ENCODE measurements at places on chromosomes 6 and 20.

DNA sequence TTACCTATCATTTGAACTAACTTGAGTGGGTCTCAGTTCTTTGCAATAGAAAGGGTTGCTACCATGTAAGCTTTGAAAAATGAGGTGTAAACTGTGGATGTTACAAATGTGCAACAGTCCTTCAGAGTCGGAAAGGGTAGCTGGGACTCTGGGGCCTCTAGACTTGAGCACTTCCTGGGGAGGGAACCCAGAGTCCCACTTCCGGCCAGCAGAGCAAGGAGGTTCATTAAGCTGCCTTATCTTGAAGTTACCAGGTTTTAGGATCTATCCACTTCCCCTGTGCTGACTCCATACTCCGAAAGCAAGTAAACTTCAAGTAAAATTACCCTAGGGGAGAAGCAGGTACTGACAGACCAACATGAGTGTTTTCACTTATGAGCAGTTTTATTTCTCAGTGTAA, 9.4 kb downstream of the TRIM10 start:
- no peak for DNase-seq

GRCh38 chr6:40778918-40779317, 191.8 kb upstream of the LRFN2 start:
- no peak for DNase-seq

DNA sequence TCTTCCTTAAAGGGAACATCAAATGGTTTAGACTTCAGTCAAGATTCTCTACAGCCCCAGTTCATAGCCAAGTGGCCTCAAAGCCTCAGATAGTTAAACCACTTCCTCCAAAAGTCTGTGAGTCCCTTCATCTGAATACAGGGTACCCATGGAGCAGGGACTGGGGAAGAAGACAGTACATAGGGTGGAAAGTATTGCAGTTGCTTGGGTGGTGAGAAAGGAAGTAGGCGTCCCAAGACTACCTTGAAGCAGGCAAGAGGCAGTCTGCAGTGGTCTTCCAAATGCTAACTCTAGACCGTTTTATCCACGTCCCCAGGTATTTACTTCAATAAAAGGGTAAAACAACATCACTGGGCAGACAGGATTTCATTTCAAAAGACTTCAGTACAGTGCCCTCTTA, 2.0 kb downstream of the FYN start:
- DNase-seq = no peak

DNA sequence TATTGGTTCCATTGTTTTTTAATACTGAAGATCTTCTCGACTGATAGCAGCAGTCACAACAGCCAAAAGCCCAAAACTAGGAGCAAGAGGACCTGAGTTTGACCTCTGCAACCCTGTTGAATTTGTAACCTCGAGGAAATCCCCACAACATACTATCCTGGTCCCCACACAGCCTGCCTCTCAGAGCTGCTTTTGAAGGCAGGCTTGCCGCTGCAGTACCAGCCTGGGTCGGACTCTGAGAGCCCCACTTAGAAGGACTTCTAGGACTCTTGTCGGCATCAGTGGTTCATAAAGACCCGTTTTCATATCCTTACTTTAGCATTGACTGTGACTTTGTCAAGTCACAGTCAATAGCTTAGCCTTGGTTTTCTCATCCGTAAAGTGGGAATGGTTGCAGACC, 49.3 kb downstream of the EBF4 start:
- DNase-seq = no peak

- no peak for DNase-seq
These were observed 74.9 kb downstream of the QRSL1 start for GRCh38 chr6:106704327-106704726.

GRCh38 chr6:109496036-109496772, 13.2 kb upstream of the ZBTB24 start:
- DNase-seq = no peak

DNA sequence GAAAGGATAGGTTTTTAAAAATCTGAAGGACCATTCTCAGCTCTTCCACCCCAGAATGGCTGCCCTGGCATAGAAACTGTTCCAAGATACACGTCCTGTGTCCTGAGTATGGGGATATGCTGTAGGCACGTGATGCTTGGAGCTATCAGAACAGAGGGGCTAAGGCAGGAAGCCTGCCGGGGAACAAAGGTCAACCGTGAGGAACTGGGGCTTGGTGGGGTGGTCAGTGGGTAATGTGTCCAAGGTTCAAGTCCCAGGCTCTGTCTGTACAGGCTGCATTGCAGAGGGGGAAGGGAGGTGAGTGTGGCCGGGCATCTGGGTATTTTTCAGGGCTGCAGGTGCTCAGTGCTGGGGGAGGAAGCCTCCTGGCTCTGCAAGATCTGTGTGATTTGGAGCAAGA, 479.6 kb upstream of the CHD6 start:
- no peak for DNase-seq

DNA sequence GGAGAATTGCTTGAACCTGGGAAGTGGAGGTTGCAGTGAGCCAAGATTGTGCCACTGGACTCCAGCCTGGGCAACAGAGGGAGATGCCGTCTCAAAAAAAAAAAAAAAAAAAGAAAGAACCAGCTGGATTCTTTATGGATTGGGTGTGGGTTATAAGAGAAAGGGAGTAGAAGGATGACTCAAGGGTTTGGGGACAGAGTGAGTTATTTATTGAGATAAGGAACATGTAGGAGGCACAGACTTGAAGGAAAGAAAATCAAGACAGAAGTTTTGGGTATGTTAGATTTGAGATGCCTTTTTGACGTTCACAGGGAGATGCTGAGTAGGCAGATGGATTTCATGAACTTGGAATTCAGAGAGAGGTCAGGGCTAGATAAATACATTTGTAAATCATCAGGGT, 47.6 kb downstream of the KIZ start:
- no peak for DNase-seq

DNA sequence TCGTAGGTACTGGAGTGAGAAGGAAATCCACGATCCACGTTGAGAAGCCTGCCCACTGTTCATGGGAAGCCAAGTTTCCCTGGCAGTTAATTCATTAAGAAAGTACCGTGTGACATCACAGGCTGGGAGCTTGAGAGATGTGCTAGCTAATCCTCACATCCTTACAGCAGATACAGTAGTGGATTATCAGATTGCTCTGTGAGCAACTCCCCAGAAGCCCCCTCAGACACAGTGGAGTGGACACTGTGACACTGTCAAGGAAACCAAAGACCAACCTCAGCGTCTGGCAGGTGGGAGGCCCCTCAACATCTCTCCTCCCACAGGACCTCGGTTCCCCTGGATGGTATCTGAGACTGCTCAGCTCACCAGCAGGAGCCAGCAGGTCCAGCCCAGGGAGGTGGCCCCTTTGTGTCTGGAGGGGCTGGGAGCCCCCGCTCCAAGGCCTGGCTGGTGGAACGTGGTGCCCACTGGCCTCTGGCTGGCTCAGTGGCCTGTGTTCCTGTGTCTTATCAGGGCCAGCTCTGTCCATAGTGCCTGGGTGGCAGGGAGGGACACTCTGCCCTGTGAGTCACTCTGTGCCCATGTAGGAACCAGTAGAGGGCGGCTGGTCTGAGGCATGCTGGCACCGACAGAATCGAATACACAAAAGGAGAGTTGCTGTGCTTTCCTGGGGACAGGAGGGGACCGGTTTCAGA, 7.2 kb downstream of the PYGB start:
- DNase-seq = peak; percentile 82

DNA sequence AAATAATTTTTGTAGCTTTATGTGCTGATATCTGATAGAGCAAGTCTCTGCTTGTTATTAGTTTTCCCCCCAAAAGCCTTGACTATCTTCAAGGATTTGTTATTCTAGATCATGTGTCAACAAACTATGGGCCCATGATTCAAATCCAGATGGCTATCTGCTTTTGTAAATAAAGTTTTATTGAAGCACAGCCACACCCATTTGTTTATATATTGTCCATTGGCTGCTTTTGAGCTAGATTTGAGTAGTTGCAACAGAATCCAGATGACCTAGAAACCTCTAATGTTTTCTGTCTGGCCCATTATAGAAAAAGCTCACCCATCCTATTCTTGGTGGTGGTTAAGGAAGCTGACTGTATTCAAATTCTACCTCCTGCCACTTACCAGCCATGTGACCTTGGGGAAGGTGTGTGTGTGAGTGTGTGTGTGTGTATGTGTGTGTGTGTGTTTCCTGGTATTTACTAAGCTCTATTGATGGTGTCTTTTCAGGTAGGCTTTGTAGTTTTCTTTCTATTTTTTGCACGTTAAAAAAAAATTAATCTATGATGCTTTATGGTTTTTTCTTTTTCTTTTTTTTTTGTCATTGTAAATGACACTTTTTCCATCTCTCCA, 1.3 kb upstream of the GTSF1L start:
- no peak for DNase-seq
